Stimulated activated CD8-positive, alpha-beta memory T cell treated with anti-CD3 and anti-CD28 coated beads, Interleukin-7, amount 100 ng/mL, for 1 hour (primary cell): ENCODE measurements at places on chromosomes 12 and 14.
A peak's percentile ranks its signal among the peaks of the same experiment; 100 is the strongest.

- DNase-seq, result no peak
These were observed 184.2 kb downstream of the TMTC2 start for GRCh38 chr12:82870771-82871377.

DNA sequence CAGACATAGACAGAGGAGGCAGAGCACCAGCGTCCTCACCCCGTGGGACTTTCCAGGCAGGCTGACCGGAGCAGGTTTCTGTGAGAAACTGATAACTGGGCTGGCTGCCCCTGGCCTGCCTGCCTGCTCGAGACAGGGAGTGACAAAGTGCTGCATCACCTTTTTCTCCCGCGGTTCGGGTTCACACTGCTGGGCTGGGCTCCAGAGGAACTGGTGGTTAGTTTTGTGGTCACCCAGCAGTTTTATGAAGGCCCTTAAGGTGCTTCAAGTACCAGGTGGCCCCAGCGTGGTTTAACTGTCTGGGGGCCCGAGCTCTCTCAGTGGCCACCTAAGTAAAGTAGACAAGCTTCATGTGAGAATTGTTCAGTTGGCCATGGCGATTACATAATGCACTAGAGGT, 1073.6 kb downstream of the BCL11B start:
- DNase-seq, result no peak

DNA sequence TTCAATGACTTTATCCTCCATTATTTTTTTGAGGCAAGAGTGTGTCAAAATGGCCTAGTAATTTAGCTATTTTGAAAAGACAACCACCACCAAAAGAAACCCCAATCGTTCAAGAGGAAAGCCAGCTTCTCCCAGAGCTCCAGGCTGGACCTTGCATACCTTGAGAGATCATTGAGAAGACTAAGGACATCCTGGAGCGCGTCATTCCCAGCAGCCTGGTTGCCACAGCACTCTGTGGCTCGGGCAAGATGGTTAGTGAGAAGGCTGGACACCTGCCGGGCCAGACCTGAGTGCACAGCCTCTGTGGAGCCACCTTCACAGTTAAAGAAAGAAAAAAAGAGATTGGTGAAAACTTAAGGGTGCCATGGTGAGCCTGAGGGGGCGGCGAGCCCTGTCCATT, 111.4 kb downstream of the TRAFD1 start:
- DNase-seq, result no peak

GRCh38 chr12:52741375-52742195, 35.6 kb downstream of the KRT76 start:
- peak; percentile 26 for DNase-seq

DNA sequence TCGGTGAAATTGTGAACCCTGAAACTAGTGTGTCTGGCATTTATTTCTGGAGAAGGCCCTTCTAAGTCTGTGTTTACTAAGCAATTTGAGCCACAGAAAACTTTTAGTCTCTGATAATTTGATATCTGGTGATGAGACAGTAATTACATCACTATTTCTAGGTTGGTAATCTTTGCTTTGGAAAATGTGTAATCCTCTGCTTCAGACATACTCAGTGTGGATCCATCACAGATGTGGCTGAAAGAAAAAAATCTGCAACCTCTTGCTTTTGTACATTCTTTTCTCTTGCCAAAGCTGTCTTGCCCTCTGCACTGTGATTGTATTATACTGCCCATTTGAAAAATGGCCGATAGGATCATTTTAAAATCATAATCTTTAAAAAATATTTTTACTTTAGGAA, 78.1 kb downstream of the PELI2 start:
- no peak for DNase-seq

- DNase-seq, result no peak
These were observed 25.0 kb downstream of the EIF2S1 start for GRCh38 chr14:67385120-67385519.

- no peak for DNase-seq
These were observed 74.2 kb downstream of the ARF6 start for GRCh38 chr14:49966971-49967630.

DNA sequence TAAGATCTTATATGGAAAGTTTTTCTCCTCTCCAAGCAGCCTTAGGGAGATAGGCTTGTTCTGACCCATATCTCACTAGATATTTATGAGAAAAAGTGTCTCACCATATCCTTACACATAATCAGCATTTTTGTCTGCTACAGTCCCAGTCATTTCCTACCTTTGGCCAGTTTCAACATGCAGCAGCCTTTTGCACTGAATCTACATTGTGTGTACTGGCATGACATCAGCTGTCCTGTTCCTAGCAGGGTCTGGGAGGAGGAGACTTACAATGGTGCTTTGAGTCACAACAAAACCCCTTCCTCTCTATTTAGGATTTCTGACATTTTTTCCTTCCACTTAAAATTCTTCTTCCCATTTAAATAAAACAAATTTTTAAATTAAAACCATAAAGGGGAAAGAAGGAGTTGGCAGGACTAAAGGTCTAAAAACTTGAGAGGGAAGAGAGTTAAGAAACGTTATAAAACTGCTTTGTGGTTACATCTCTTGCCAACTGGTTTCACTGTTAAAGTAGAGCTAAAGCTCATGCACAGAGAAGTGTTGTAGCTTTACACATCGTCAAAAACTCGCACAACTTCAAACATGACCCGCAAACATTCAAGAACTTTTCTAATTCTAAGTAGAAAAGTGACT, 53.3 kb upstream of the CERS5 start:
- DNase-seq, result no peak

- DNase-seq, result no peak
These were observed 32.8 kb downstream of the NOC4L start for GRCh38 chr12:132176920-132177551.
